ENCODE measurements at places on chromosomes 5 and 9. TPM values are rescaled to one million over a fixed set of nuclear protein-coding genes. Genes with fewer than 3 reads are reported as not detected.

Gene KLF4
- total RNA-seq, result 36.0 TPM

Gene SMIM15
- 54.3 TPM for total RNA-seq

Gene TRIM36
- total RNA-seq, result 4.6 TPM

DNA sequence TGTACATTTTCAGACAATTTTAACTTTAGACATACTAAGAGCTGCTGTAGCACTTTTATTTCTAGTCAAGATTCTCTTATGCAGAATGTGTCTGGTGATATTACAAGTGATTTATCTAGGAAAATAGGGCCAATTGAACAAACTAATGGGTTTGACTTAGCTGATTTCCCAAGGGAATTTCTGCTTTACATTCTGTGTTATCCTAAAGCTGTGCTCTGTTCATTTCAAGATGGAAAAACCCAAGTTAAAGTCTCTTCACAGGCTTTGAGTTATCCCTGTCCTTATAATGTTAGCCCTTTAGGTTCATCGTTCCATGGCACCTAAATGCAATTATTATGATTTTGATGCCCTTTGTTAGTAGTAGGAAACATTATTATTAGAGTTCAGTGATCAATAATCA lies 704.9 kb upstream of the CDH18 start:
- DNase-seq, result no peak

DNA sequence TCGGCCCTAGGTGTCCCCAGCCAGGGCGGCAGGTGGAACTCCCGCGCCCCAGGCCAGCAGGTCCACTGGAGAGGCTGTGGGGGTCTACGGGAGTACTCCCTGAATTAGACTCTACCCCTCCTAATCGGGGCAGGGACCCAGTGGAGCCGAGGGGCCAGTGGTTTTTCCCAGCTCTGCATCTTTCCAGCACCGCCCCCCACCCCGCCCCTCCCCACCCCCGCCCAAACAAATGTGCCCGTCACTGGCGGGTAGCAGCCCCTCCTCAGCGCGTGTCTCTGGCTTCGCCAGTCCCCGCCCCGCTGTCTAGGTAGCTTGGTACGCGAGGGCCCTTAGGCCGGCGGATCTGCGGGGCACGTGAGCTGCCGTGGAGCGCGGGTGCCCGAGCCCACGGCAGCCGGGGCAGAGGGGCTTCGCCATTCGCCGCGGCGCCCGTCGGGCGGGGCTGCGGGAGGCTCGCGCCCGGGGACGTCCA lies 7.0 kb downstream of the UNC5A start:
- DNase-seq, result no peak

DNA sequence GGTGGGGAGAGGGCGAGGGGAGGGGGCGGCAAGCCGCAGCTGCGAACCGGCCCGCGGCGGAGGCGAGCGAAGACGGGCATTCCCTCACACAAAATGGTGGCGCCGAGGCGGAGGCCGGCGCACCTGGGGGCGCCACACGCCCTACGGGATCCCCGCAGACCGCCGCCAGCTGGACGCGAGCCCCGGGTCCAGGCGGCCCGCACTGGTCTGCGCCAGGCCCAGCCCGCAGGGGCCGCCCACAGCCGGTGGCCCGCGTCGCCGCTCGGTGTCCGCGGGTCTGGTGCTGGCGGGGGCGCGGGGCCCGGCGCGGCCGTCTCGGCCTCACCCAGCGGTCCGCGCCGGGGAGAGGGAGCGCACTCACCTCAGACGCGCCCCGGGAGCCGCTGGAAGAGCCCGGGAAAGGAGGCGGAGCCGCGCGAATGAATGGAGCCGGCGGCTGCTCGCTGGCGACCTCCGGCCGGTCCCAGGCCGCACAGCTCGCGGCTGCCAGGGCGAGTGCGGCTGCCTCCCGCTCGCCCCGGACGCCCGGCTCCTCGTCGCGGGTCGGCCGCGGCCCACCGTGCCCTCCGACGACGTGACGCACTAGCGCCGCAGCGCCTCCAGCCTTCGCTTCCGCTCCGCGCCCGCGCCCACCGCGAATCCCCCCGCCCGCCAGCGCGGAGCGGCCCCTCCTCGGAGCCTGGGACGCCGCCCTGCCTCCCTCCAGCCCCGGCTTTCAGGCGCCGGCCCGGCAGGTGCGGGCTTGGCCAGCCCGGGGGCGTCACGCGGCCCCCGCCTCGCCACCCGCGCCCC lies at the start of gene FAM169A:
Gene FAM169A, minus strand, starts transcription at position 584 of the 792 bp plus-strand sequence. CDS start 24,711 bp downstream, outside the sequence.
- DNase-seq, result no peak

DNA sequence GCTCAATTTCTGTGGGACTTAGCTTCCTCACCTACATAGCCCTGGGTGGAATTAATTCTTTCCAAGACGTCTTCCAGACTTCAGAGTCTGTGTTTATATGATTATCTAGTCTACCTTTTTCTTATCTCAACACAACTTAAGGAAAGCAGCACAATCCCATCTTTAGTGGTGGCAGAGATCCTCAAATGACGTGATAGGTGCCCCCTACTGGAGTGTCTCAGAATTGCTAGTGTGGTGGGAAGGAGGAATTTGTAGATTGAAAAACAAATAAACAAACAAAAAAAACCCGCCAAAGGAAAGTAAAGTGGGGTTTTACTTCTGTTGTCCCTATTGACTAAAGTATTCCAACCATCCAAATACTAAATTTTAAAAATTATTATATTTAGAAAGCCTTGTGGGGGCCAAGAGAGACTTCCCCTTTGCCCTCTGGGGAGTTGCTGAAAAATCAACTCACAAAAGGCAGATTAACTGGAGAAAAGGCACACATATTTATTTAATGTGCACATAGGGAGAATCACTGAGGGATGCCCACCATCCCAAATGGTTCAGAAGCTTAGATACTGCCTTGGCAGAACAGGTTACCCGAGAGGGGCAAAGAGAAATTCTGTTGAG lies 283.3 kb downstream of the TMEM167A start:
- DNase-seq, result no peak

DNA sequence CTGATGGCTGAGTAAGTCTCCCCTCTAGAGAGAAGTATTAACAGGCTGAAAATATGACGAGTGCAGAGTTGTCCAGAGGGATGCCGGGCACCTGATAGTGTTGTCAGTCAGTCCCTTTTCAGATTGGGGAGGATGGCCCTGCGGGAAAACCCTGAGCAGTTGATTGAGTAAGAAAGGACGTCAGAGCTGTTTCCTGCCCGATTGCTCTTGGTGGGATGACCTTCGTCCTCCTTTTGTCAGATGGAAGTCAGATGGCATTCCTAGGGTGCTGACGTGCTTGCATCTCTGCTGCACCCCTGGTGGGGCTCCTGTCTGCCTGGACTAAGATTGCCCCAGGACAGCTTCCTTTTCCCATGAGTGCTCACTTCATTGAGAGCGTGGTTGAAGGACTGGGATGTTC lies 9.8 kb downstream of the ZNF354B start:
- no peak for DNase-seq

DNA sequence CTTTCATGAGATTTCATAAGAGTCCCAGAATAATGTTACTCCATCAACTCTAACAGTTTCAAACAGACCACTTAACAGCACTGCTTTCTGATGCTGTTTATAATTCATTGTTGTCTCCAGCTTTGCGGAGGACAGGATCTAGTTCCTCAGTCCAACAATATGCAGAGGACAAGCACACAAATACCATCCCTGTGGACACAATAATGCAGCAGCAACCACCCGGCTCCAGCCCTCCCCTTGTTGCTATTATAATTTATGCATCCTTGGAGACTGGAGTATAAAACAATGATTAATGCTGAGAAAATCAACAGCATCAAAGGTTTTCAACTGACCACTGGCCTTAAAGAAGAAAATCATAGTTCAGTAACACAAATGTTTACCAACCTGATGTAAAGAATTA lies 108.3 kb downstream of the DENND1A start:
- DNase-seq, result no peak

DNA sequence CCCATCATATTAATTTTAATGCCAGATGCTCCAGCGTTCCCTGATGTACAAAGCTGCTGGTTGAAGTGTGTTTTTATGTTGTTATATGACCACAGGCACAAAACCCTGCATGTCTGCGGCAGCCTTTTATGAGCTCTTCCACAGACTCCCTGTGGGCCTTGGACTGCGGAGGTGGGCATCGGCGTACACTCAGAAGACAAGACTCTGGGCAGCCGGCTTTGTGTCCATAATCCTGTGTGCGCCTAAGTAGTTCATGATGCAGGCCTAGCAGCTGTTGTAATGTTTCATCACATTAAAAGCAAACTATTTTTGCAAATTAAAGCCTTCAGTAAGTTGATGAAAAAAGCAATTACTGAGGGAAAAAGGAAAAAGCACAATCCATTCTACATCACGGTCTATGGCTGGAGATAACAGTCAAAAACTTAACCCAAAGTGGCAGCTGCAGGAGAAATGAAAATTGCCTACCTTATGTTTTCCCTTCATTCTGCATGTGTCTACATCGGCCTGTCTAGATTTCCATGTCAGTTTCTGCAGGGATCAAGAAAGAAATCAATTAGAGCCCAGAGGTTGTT lies 78.8 kb downstream of the SEMA6A start:
- DNase-seq, result peak; percentile 40

- peak; percentile 68 for DNase-seq
Measured at GRCh38 chr9:126698251-126698650, 84.5 kb downstream of the LMX1B start.

DNA sequence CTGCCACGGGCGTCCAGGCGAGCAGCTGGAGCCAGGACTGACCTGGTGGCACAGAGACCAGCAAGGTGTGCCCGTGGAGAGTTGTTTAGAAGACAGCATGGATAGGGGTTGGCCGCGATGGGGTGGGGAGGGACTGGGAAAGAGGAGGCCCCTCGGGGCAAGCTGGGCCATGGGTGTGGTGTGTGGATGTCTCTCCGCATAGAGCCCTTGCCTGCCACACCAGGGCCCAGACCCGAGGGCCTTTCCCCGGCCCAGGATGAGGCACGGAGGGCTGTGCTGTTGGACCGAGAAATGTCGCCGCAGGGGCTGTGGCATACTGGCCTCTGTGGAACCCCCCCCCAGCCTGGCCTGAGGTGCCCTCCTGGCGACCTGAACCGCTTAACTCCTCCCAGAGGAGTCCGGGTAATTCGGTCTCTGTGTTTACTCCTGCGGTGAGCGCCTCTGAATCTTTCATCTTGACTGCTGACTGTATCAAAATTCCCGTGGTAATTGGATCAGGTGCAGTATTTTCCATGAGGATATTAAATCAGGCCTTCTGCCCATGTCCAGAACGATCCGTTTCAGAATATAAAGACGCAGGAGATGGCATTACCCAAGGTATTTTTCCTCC lies 22.5 kb upstream of the LAMC3 start:
- no peak for DNase-seq

- DNase-seq, result no peak
Measured at GRCh38 chr9:92538541-92538940, 2.8 kb upstream of the ECM2 start.

- DNase-seq, result no peak
Measured at GRCh38 chr9:119044806-119045205, 324.4 kb downstream of the BRINP1 start.

Measured in chondrocyte (in vitro differentiated cells).